ENCODE measurements at places on chromosomes 16 and 17.

DNA sequence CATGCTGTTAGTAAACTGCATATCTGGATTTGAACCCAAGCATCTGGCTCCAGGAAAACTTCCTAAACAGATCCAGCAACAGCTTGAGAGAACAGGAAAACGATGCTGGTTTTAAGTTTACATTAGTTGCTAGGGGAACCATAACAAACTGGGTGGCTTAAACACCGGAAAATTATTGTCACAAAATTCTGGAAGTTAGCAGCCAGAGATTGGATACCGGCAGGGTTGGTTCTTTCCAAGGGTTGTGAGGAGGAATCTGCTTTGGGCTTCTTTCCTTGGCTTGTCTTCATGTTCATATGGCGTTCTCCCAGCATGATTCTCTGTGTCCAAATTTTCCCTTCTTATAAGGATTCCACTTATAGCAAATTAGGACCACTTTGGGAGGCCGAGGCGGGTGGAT is 276.9 kb upstream of the TOM1L1 start:
- peak; percentile 8 for DNase-seq

DNA sequence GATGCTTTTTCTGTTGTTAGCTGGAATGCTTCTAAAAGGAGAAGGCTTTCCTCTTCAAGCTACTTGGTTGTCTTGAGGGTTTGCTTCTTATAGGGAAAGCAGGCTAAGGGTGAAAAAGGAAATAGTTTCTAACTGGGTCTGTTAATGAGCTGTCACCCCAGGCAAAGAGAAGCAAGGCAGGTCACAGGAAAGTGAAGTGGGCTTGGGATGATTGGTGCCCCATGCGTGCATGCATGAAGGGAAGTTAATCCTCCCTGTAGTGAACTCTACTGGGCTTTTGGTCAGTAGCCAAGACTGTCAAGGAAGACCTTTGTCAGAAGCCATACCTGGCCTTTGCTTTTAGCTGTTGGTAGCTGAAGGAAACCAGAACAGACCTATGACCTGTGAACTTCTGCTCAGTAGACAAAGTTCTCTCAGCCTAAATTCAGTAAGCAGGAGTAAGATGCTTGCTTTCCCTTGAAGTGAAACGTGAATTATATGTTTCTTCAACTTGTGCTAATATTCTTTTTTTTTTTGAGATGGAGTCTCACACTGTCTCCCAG is 16.5 kb downstream of the TENT4B start:
- DNase-seq, result peak; percentile 22

DNA sequence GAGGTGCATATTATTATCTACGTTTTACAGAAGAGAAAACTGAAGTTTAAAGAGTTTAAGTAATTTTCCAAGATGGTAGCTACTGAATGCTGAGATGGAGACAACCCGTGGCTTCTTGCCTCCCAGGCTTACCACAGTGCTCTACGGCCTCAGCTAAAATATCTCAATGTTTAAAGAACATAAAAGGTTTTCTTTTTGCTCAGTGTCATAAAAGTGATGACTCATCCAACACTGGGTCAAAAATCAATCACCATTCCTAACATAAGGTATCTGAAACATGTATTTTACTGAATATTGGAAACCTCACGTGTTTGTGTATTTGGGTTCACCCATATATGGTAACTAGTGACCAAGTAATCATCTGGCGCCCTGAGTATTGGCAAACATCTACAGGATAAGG is 18.4 kb downstream of the ABCA9 start:
- DNase-seq, result no peak

DNA sequence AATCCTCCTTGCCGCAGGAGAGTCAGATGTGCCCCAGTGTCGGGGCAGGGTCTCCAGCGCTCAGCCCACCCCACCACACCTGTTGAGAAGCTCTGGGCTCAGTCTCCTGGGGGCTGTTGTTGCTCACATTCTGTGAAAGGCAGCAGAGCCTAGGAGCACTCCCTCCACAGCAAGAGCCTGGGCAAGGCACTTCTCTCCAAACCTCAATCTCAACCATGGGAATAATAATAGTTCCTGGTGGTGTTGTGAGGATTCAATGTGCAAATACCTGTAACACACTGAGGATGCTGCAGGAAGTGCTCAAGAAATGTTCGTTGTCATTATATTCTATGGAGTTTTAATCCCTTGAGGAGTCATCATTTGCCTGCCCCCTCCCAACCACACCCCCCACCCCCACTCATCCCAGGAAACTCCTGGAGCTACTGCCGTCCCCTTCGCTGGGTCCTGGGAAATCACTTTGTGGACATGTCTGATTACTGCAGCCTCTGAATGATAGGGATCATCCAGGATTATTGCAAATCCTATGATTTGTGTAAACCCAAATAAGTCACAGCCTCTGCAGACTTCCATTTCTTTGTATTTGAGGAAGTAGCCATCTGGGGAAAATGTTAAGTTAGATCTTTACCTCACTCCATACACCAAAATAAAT is 61.5 kb downstream of the CCT6B start:
- DNase-seq, result no peak

- DNase-seq, result peak; percentile 49
Observed at GRCh38 chr17:82835766-82836512, 3.9 kb downstream of the ZNF750 start.

- no peak for DNase-seq
Observed at GRCh38 chr17:5705876-5706576, 121.7 kb upstream of the NLRP1 start.

DNA sequence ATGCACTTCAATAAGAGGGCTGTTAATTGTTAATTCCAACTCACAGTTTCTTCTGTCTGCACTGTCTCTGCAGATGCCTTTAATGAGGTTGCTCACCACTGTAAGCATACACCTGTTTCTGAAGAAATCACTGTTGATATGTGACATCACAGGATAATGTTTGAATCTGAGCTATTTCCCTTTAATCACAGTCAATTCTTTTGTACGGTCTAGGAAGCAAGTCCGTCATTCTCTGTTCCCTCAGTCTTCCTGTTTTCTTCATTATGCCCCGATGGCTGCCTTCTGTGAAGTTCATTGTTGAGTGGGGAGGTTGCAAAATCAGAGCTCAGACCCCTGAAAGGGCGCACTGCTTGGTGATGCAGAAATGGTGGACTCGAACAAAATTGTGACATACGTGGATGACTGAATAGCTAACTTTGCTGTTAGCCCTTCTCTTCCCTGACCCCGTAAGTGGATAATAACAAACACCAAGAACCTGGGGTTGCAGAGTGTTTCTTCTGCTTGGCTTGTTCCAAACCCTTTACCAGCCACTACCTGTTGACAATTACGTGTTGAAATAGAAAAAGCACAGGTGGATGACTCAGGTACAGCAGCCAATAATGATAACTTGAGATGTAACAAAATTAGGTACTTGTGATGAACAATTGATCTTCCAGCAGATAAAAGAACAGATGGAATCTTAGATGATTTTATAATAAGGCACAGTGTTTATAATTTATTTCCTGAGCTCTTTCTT is 71.9 kb upstream of the AXIN2 start:
- DNase-seq, result no peak

- no peak for DNase-seq
Observed at GRCh38 chr16:80751167-80751566, 53.2 kb downstream of the CDYL2 start.

- no peak for DNase-seq
Observed at GRCh38 chr16:52545222-52545897, 1.6 kb downstream of the TOX3 start.

- DNase-seq, result no peak
Observed at GRCh38 chr16:56780646-56781045, 50.7 kb downstream of the NUP93 start.

- DNase-seq, result no peak
Observed at GRCh38 chr17:570388-570787, 144.3 kb downstream of the VPS53 start.

DNA sequence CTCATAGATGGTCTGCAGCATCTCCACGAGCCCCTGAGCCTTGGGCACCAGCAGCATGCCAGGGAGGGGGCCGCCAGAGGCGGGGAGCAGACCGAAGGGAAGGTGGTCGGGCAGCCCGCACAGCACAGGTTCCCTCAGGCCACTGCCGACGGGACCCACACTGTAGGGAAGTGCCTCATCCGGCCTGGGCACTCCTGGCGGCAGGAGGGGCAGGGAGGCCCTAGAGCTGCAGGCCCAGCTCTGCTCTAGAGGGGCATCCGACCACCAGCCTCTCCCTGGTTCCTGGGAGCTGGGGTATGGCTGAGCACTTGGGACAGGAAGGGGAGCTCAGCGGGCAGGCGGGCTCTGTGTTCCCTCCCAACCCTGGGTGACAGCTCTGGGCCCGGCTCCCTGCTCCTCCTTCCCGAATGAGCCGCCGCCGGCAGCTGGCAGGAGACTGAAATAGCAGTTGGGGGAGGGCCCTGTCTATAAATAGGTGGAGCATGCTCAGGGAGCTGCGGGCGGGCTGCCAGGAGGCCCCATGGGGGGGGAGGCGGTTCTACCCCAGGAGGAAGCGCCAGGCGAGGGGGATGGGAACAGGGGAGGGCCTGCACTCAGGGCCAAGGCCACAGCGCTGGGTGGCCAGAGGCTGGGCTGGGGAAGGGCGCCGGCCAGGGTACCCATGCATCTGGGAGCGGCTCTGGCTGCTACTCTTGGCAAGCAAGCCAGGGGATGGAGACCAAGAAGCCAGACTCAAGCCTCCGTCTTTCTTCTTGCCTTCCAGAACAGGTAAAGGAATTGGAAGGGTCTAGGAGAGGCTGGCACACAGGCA is 12.4 kb downstream of the HDAC5 start:
- peak; percentile 98 for DNase-seq

DNA sequence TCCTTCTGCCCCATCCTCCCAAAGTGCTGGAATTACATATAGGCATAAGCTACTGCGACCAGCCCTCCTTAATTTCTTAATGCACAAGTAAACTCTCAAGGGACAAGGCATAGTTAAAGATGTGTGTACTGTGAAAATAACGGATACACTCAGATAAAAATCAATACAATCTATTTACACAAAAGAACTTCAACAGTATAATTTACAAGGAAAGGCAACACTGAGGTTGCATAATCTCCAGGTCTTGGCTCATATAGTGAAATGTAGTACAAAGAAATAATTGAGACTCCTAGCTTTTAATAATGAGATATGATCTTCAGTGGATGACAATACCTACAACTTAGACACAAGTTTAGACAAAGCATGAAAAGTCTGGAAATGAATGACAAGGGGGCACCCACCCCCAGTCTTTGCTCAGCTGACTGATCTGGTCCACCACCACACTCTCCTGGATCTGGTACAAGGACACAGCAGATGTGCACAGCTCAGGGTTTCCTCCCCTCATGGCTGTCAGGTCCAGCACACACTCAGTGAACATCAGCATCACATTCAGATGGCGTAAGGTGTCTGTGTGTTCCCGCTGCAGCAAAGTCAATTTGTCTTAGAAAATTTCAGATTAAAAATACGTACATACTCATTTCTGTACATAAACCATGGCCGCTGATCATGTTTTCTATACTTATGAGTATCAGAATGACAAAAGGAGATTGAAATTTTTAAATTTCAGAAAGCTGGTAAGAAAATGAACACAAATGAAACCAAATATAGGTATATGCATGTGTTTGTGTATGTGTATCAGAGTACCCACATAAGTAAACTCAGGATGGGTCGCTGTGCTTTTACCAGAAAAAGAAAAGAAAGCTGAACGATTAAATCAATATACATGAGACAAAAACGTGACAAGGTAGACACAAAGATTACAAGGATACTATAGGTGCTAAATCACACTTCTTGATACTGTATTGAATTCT is 33.7 kb upstream of the ALDH3A1 start:
- DNase-seq, result no peak

GRCh38 chr16:57372372-57373116 is at the start of gene CX3CL1:
Gene CX3CL1 (plus strand): TSS chr16:57372490. CDS start chr16:57372569, 79 bp downstream.
- peak; percentile 91 for DNase-seq

GRCh38 chr17:72683506-72684404 is 408.7 kb downstream of the SLC39A11 start:
- peak; percentile 38 for DNase-seq

DNA sequence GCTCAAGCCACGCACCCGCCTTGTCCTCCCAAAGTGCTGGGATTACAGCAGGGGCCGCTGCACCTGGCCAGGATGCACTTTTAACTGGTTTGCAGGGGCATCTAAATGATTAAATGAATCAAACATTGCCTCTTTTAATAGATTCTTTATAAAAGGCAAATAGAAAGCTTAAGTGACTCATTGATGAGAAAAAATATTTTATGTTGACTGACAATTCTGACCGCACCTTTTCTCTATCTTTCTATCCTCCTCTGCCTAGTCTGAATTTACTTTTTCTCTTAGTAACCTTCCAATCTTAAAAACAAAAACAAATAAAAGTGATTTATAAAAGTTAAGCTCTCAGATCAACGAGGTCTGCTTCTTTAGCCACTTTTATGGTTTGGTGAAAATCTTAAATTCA is 35.3 kb downstream of the SLC39A11 start:
- no peak for DNase-seq

DNA sequence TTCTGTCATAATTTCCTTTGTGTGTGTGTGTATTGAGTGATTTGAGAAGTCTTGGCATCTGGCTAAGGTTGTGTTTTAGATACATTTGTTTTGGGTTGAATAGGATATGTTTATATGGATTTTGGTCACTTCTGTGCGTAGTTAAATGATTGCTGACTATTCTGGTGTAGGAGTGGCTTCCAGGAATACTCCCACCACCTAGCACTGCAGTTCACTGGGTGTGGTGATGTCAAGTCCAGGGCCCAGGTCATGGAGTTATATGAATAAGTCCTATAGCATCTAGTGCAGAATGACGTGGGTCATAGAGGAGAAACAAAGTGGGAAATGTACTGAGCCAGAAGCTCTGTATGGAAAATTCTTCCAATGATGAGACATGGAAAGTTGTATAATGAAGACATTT is 465.4 kb upstream of the CCL2 start:
- no peak for DNase-seq

DNA sequence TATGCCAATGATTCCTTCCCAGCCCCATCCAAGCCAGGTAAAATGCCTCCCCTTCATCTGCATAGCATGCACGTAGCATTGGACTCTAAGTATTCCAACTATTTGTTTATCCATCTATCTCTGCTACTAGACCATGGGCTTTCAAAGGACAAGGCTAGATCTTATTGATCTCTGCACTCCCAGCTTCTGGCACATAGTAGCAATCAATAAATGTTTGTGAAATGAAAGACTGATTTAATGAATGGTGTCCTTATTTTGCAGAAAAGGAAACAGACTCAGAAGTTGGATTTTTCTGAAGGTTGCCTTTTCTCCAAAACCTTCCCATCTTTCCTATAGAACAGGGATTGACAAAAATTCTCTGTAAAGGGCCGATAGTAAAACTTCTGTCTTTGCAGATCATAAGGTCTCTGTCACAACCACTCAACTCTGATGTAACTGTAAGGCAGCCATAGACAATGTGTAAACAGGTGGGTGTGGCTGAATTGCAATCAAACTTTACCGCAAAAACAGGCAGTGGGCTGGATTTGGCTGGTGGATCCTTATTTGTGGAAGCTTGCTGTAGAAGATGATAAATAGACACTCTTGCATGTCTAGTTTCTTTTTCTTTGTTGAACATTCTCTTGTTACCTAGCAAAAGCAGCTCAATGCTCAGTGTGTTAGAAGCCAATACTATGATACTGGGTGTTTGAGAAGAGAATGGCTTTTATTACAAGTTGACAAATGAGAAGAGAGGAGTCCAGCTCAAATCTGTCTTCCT is 7.6 kb upstream of the CMTR2 start:
- DNase-seq, result peak; percentile 4

DNA sequence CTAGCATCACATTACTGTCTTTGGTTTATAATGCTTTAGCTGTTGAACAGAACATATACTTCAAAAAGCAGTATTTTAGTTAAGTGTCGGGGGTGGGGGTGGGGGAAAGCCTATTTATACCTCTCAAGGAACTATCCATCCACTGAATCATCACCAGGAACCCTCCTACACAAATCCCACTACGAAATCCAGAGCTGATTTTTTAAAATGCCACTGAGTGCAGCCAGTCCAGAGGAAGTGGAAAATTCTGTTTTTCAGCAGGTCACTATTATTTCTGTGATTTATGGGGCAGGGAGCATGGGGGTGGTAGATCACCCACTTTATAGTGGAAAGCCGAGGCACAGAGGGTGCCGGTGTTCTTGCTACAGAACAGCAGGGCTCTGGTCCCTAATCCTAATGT is 284.1 kb downstream of the SOX9 start:
- DNase-seq, result no peak
